ENCODE measurements at places on chromosomes 1 and 21.

- no peak for DNase-seq
Observed at GRCh38 chr1:64482720-64483119, 12.8 kb downstream of the CACHD1 start.

- peak; percentile 99 for DNase-seq
Observed at GRCh38 chr1:43650310-43651085, 549 bp downstream of the KDM4A start.

DNA sequence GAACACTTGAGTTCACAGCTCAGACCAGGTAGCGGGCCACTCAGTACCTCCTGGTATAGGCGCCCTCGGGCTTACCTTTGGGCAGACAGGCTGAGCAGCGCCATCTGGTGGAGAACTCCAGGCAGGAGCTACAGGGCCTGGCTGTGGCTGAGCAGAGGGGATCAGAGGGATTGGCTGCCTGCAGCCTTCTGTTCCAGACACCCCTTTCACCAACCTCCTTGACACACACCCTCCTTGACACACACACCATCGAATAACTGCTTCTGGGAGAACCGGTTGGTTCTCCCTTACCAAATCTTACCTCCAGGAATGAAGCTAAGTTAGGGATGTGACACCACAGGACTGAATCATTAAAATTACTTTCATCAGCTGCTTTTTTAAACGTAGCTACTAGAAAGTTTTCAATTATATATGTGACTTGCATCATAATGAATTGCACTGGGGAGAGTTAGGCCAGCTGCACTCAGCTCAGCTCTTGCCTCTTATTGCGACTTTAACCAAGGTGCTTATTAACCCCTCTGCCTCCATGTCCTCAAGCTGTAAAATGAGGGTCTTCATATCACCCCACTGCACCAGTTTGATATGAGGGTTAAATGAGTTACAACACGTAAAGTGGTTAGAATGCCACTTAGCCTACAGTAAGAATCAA, 6.6 kb downstream of the LIN28A start:
- DNase-seq, result peak; percentile 85

DNA sequence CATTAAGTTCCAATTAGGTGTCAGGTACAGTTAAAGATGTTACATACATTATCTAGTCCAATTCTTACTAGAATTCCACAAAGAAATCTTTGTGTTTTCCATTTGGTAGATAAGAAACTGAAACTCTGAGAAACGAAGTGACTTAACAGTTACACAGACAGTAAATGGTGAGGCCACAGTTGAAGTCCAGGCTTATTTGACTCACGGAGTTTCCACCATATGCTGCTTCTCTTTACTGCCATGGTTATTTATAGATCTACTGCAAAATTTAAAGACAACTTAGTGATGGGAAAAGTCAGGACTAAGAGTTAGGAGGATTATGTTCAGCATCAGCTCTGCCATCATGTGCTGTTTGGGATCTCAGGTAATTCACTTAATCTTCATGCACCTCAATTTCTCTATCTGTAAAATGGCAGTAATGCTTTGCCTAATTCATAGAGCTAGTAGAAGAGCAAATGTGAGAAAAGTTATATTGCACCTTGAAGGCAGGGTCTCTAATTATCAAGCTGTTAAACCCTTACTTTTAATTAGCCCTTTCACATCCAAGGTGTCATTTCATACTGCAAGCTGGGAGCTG, 26.2 kb upstream of the SAMSN1 start:
- no peak for DNase-seq

GRCh38 chr1:29275435-29275834, 39.1 kb downstream of the PTPRU start:
- no peak for DNase-seq

- no peak for DNase-seq
Observed at GRCh38 chr1:172638249-172638648, 20.7 kb upstream of the FASLG start.

DNA sequence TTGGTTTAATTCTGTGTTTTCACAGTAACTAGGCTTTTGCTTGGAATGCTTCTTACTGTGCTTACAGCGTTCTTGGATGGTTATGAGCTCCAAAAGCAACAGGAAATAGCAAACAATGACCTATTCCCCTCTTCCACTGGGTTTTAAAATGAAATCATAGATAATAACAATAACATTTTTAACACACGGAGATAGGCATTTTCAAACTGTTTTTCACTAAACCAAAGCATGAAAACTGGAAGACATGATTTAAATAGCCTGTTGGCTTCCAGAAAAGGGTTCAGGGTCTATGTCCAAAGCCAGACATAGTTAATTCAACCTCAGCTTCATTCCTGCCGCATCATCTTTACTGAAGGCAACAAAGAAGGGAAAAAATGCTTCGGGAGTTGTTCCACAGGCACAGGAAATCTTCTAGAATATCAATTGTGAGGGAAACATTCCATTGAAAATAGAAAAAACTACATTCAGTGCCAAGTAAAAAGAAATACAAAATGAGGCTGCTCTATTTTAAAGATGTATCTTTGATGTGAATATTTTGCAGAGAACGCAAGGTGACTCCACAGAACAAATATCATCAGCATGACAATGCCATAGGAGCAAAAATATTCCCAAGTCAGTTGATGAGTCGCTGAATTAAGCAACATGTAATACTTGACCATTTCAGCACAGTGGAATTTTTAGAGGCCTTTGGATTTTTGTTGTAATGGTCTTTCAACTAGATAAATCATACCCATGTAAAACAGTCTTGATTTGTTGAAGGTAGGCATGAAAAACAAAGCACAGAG, 80.7 kb downstream of the NID1 start:
- DNase-seq, result no peak

DNA sequence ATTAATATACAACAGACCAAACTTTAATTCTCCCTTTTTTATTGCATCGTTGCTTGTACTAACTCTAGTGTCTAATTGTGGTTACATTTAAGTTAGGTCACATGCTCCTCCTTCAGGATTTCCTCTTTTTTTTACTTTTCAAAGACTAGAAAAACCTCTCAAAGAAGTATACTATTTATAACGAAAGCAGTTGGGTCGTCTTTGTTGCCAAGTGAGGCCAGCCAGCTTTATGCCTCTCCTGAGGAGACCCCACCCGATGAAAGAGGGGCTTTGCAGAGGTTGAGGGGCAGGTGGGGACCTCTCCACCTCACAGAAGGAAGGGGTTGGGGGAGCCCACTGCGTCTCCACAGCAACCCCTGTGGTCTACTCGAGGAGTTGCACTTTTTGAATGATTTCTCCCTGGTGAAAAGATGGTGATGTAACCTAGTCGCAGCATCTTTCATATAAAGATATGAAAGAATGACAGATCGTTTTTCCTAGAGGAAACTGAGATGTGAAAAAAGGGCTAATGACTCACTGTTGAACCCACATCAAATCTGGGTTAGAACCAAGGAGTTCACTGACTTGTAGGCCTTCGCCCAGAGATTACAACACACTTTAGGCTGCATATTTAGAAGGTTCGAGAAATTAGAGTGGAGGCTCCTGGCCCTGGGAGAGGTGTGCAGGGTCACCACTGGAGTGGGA, 6.4 kb downstream of the TGFB2 start:
- no peak for DNase-seq

- DNase-seq, result peak; percentile 21
Observed at GRCh38 chr21:17732306-17732705, 86.8 kb downstream of the C21orf91 start.

- DNase-seq, result peak; percentile 33
Observed at GRCh38 chr1:53982034-53982762, 35.8 kb downstream of the LDLRAD1 start.

GRCh38 chr1:61337981-61338848, 255.9 kb downstream of the NFIA start:
- peak; percentile 73 for DNase-seq

- no peak for DNase-seq
Observed at GRCh38 chr1:216523449-216524190, 100.4 kb upstream of the USH2A start.

DNA sequence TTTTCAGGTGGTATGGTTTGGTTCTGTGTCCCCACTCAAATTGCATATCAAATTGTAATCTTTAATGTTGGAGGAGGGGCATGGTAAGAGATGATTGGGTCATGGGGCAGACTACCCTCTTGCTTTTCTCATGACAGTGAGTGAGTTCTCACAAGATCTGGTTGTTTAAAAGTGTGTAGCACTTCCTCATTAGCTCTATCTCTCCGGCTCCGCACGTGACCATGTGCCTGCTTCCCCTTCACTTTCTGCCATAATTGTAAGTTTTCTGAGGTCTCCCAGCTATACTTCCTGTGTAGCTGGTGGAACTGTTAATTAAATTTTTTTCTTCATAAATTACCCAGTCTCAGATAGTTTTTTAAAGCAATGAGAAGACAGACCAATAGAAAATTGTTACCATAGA, 843.2 kb downstream of the AMY1C start:
- no peak for DNase-seq

DNA sequence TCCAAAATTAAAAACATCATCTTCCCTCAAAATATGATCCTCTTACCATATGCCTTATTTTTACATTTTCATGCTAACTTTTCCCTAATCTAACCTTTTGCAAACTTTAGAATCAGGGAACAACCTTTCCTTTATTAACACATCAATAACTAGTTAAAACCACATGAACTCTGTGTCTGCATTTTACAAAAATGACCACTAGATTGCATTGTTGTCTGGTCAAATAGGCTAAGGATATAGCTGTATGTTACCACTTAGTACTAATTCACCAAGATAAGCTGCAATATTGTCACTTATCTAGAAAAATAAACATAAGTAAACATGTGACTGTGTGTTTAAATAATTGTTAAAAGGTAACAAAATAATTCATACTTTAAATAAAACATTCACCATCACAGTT, 82.3 kb downstream of the DENND1B start:
- DNase-seq, result no peak

- no peak for DNase-seq
Observed at GRCh38 chr1:194056169-194056568, 869.8 kb upstream of the B3GALT2 start.

DNA sequence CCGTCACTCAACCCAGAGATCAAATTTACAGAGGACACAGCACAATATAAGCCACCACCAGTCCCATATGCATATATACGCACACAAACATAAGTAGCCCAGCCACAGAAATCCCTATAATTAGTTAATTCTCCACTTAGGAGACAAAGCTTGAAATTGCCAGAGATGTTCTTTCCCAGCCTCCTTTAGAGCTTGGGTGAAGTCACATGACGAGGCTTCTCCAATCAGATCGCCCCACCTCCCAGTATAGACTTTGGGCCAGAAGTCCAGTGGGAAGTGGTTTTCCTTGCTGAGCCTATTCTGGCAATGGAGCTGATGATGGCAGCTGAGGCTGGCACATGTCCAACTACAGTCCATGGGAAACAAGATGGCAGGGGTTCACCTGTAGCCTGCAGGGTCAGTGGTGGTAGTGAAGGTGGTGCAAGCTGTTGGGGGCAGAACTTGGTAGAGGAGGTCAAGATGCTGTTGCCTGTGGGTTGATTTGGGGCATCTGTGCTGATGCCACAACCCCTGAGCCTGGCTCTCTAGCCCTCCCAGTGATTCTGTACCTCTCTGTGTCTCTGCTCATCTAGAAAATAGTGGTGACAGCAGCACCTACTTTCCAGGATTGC, 535.9 kb downstream of the MATN1 start:
- no peak for DNase-seq

GRCh38 chr21:36729310-36729970, 30.5 kb downstream of the SIM2 start:
- DNase-seq, result no peak

DNA sequence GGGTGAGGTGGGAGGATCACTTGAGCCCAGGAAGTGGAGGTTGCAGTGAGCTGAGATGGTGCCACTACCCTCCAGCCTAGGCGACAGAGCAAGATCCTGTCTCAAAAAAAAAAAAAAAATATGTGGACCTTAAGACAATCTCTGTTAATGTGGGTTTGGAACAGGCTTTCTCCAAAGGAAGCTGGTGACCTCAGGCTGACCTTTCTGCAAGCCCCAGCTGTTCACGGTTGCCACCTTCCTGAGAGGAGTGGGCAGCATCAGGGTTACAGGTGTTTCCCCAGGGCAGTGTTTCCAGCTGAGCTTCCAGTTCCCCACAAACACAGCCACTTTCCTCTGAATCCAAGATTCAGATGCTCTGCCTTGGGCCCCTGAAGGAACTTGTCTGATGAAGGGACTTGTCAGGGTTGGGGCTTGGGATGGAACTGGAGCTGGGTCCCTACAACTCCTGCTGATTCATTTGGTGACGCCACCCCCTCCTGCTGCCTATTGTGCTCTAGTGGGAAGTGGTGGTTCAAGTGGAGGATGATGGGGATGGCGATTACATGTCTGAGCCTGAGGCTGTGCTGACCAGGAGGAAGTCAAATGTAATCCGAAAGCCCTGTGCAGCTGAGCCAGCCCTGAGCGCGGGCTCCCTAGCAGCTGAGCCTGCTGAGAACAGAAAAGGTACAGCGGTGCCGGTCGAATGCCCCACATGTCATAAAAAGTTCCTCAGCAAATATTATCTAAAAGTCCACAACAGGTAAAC, 1.9 kb downstream of the ZBTB48 start:
- no peak for DNase-seq

DNA sequence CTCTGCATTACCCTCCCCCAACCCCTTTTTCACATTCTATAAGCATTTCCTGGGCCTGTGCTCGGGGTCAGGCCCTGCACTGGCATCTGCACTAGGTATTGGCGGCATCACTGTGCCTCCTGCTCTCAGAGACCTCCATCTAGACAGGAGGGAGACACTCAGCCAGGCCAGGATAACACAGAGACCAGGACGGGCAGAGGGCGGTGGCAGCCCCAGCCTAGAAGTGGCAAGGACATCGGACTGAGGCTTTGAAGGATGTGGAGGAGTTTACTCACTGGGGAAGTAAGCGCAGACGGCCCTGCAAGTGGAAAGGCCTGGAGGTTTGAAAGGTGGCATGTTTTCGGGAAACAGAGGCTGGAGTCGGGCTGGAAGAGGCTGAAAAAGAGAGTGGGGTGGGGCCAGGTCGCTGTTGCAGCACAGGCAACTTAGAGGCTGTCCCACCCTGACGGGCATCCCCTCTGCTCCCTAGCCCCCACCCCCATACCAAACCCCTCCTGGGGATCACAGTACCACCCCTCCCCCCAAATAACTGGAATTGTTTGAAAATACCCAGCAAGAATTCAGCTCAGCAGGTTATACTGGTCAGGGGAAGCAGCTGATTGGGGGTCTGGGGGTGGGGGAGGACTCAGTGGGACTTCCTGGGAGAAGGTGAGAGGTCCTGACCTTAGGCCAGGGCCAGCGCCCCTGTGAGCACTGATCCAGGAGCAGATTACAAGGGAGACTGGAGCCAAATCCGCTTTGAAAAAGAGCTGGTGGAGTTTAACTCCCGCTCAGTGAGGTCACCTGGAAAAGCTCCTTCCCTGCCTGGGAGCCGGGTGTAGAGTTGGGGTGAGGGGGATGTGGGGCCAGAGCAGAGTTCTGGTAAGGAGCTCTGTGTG, 121.8 kb upstream of the WNT4 start:
- DNase-seq, result no peak
